ENCODE measurements at places on chromosomes 1 and 21.

DNA sequence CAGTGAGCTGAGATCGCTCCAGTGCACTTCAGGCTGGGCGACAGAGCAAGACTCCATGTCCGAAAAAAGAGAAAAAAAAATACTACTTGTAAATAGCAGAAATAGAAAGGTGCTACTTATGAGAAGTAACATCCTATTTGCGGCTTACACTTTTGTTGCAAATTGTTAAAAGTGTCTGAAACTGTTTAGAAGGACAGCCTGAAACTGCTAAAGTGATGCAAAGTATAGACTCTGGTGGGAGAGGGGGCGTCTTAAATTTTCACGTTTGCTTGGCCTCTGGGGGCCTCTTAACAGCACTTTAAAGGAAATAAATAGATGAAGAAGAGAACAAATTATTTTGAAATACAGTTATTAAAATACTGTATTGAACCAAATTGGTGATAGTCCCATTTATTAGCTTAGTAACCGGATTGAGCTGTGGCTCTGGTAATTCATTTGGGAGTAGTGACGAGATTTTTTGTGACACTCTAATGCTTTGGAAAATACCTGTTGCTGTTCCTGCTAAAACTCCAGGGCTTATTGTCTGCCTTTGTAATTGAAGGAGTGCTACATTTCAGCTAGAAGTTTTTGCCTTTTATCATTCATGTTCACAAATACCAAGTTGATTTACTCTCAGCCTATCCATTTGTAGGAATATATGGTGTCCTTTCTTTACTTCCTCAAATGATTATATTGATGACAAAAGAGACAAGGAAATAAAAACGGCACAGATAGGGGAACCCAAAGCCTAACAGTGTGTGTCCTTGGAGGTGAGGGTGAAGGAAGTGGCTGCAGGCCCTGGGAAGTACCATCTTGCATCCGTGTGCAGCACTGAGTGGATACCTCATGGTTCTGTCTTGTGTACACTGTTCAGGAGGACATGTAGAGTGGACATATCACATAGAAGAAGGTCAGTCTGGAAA is 6.2 kb downstream of the PKNOX1 start:
- DNase-seq: no peak

DNA sequence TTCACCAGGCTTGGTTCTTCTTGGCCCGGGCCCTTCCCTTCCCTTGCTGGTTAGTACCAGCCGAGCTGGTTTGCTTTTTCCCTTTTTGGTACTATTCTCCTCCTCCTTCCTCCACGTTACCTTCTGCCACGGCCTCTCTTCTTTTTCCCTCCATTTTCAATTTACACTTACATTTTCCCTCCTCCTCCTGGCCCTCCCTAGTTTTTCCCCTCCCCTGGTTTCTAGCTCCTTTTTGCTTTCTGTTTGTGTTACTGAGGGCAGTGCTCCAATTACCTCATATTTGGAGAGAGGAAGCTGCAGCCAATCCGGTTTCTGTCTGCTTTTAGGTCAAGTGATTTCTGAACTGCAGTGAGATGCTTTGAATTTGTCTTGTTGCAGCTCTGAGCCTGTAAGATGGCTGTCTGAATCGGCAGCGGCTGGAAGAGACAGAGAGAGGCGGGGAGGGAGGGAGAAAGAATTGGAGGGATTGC is 63.7 kb downstream of the MACF1 start:
- DNase-seq: no peak

DNA sequence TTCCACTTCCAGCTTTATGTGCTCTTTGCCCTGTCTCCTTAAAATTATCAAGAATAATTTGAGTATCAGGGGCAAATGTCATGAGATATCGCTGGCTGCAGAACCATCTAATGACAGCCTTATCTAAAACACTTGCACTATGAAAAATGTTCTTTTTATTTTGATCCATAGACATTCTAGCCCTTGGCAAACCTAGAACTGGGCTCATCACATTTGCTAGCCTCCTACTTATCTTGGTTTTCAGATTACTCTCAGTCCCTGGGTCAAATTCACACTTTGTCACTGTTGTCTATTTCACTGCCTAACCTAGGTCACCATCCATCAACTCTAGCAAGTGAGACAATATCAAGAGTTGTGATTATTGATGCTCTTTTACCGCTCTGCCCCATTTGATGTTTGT is 59.9 kb upstream of the IPO9 start:
- no peak for DNase-seq

GRCh38 chr1:24752305-24752704 is 7.1 kb downstream of the CLIC4 start:
- DNase-seq: no peak

- DNase-seq: no peak
Measured at GRCh38 chr1:2471587-2472001, 4.5 kb upstream of the PLCH2 start.

DNA sequence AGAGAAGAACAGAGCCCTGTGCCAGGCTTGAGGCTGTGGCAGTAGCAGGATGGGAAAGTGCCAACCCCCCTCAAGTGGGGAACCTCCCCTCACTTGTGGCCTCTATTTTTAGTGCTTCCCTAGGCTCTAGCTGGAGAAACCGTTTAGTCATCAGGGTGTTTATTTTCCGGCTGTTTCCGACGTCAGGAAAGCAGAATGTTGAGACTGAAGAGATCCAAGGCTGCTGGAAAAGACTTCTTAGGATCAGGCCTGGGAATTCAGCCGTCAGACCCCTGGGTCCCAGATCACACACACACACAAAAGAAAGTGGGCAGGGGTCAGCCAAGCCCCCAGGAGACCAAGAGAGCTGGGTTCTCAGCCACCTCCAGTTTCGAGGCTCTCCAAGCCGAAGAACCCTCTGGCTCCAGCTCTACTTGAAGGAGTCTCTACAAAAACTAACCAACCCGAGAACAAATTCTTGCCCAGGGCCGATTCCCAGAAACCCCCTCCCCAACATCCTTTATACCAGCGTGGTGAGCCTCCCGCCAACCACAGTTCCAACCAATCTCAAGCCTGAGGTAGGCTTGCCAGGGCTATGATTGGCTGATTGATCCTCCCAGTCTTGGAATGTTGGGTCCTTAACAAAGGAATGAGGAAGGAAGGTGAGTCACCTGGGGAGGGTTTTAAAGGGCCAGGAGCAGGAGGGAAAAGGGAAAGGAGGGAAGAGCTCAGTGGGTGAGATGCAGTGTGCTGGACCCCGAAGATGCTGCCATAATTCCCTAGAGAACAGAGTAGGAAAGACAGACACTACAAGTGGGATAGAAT is 2.5 kb upstream of the MEF2D start:
- no peak for DNase-seq

GRCh38 chr1:19786988-19787423 is 12.7 kb downstream of the TMCO4 start:
- no peak for DNase-seq

GRCh38 chr1:3779265-3779911 is 6.8 kb downstream of the SMIM1 start:
- DNase-seq: no peak
